ENCODE measurements at places on chromosomes 2 and 18. TPM values are rescaled to one million over a fixed set of nuclear protein-coding genes. Genes with fewer than 3 reads are reported as not detected.

- H3K27ac ChIP-seq: no peak overlapping the region
- H3K4me3 ChIP-seq: no peak overlapping the region
- no peaks in the 10 kb centered on the region for H3K36me3 ChIP-seq
- H3K4me1 ChIP-seq: peaks cover 14% of the 10 kb centered on the region
- DNase-seq: no peak
Observed at GRCh38 chr2:44758591-44758990, 182.9 kb upstream of the SIX3 start.

GRCh38 chr2:181419129-181419855 is 37.9 kb upstream of the ITGA4 start:
- no peak for DNase-seq
- H3K36me3 ChIP-seq: no peaks in the 10 kb centered on the region
- H3K27ac ChIP-seq: no peak overlapping the region
- no peak overlapping the region for H3K4me3 ChIP-seq
- H3K4me1 ChIP-seq: peaks cover 21% of the 10 kb centered on the region

- H3K27ac ChIP-seq: no peak overlapping the region
- no peak overlapping the region for H3K4me3 ChIP-seq
- H3K27me3 ChIP-seq: no peaks in the 10 kb centered on the region
- H3K4me1 ChIP-seq: no peaks in the 10 kb centered on the region
- DNase-seq: peak; percentile 7
Observed at GRCh38 chr2:99442837-99443236, 47.0 kb downstream of the REV1 start.

- no peaks in the 10 kb centered on the region for H3K4me1 ChIP-seq
- peaks cover 38% of the 10 kb centered on the region for H3K27me3 ChIP-seq
- no peak for DNase-seq
- no peak overlapping the region for H3K27ac ChIP-seq
Observed at GRCh38 chr2:162317861-162318327, 590 bp downstream of the IFIH1 start.

GRCh38 chr18:44541159-44541558 is 139.5 kb upstream of the SETBP1 start:
- no peaks in the 10 kb centered on the region for H3K36me3 ChIP-seq
- H3K4me3 ChIP-seq: no peak overlapping the region
- H3K4me1 ChIP-seq: no peaks in the 10 kb centered on the region
- H3K27me3 ChIP-seq: no peaks in the 10 kb centered on the region

GRCh38 chr2:154681741-154682140 is 16.8 kb upstream of the KCNJ3 start:
- H3K36me3 ChIP-seq: no peaks in the 10 kb centered on the region
- H3K27ac ChIP-seq: no peak overlapping the region
- no peak overlapping the region for H3K4me3 ChIP-seq
- H3K4me1 ChIP-seq: no peaks in the 10 kb centered on the region
- no peak for DNase-seq

DNA sequence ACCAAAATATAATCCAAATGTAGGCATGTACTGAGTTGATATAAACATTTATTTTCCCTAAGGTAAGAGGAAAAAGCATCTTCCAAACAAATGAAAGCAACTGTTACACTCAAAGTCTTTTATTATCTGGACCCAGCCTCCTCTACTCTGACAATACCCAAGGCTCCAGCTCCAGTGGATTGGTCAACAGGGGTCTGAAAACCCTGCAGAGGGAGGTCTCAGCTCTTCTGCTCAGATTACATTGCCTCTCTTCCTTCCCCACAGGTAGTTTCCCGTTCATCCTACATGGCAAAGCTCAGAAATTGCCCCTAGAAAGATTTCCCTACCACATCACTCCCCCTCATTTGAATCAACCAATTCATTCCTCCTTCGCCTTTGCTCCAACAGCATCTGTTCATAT is 457.0 kb downstream of the METTL4 start:
- no peak overlapping the region for H3K4me3 ChIP-seq
- peak; percentile 9 for DNase-seq
- H3K27me3 ChIP-seq: no peaks in the 10 kb centered on the region
- H3K36me3 ChIP-seq: no peaks in the 10 kb centered on the region
- no peak overlapping the region for H3K27ac ChIP-seq

The TRAF3IP1 gene
- total RNA-seq: 11.2 TPM

DNA sequence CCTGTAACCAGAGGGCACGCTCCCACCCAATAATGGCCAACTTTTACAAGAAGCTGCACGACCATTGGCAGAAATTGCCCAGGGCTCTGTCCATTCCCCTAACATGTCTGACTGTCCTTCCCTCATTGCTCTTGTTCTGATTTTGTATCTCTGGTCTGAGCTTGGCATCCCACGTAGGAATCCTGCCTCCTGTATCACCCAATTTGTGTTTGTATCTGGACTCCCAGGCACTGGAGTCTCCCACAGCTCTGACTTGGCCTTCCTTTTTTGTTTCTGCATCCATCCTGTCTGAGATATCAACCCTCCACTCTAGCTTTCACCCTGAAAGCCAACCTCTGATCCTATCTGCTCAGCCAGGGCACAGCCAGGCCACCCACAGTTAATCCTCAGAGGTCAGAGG is 259.8 kb downstream of the FBXO15 start:
- H3K4me1 ChIP-seq: peaks cover 17% of the 10 kb centered on the region
- H3K27ac ChIP-seq: no peak overlapping the region
- no peaks in the 10 kb centered on the region for H3K36me3 ChIP-seq
- H3K27me3 ChIP-seq: no peaks in the 10 kb centered on the region
